Stimulated activated CD8-positive, alpha-beta memory T cell treated with anti-CD3 and anti-CD28 coated beads, Interleukin-2, amount 100 ng/mL, for 1 hour (primary cell): ENCODE measurements at places on chromosomes 1 and 21.
A peak's percentile ranks its signal among the peaks of the same experiment; 100 is the strongest.

DNA sequence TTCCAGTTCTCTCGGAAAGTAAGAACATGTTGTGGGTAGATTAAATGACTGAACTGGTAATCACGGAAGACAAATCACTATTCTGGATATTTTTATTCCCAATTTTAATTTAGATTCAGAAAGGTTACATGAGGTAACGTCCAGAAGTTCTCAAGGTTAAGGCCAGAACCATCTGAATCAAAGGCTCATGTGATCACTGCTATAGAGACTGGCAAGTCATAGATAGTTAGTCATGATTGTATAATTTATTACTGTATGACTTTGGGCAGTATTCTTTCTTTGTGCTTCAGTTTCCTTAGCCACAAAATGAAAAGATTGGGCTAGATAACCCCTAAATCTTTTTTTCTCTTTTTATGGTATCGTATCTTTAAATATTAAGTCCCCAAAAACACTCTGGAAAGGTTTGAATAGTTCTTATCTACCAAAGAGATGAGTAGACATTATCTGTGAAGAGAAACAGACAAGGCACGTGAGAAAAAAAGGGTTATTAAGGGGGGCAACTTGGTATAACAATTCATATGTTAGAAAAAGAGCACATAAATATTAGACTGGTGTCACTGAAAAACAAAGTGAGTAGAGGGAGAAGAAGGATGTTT is 241.0 kb downstream of the PTPRC start:
- DNase-seq, result no peak

GRCh38 chr21:34794686-34795085 is 125.9 kb downstream of the CLIC6 start:
- no peak for DNase-seq

- DNase-seq, result no peak
These were observed 646 bp downstream of the IER5 start for GRCh38 chr1:181089017-181089675.

DNA sequence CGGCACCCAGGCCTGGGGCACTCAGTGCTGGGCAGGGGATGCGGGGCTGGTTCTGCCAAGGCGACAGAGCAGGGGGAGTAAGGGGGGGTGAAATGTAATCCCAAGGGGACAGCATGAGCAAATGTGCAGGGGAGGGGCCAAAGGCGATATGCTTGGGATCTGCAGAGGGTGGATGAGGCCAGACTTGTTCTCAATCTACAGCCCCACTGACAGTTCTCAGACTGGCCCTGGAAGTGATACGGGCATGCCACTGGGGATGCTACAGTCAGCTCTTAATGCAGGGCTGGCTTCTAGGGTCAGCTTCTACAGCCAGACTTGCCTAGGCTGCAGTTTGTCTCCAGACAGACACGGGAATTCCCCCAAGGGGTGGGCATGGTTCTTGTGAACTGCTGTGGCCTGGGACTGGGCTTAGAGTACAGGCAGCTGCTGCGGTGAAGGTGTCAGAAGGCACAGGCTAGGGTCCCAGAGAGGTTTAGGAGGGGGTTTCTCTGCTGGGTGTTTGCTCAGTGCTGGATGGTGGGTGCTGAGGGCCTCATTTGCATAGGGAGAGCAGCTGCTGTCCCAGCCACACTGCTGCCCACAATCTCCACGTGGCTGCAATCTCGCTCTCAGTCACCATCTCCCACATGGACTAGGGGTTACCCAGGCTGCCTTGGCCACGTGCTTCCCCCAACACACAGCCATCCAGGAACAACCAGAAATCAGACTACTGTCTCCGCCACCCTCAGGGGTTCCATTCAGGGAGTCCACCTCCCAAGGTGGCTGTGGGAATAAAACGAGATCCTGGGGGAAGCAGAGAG is 190.1 kb downstream of the HIVEP3 start:
- peak; percentile 15 for DNase-seq

GRCh38 chr1:234481771-234482170 is 2.8 kb upstream of the TARBP1 start:
- DNase-seq, result no peak

GRCh38 chr1:65176056-65176450 is 28.1 kb downstream of the AK4 start:
- no peak for DNase-seq

- DNase-seq, result no peak
These were observed 4.5 kb downstream of the SYT6 start for GRCh38 chr1:114149211-114149610.

GRCh38 chr1:165174491-165174890 is 182.0 kb downstream of the LMX1A start:
- DNase-seq, result no peak

- no peak for DNase-seq
These were observed 10.9 kb upstream of the VAV3 start for GRCh38 chr1:107975851-107976250.

DNA sequence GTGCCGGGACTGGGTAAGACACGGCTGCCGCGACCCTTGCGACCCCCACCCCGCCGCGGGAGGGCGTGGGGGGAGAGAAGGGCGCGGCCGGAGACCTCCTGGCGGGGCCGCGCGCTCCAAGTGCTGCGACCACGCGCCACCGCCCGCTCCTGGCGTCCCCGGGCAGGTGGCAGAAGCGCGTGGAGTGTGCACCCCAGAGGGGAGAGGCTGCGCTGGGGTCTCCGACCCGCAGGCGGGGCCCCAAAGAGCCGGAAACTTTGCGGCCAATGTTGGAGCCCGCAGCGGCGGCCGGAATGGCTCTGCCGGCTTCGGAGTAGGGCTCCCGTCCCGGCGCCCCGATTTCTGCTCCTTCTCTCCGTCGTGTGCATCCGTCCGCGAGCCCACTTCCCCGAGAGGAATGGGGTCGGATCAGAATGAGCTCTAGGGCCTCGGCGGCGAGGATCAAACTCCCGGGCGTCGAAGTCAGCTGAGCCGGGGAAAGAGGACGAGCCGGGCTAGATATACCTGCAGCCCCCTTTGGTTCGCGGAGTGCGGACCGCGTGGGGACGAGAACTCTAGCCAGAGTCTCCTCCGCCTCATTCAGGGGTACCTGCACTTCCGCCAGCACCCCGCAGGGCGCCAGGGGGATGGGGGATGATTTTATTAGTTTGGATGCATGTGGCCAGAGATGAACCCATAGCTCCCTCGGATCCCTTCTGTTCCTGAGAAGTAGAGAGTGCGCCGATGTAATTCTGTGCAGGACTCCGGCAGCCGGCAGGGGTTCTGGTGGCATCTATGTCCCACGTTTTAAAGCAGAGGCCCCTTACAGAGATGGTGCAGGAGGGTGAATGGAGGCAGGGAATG is 751 bp downstream of the STUM start:
- no peak for DNase-seq

- DNase-seq, result no peak
These were observed 54.2 kb downstream of the PDE4B start for GRCh38 chr1:65846866-65847265.

- DNase-seq, result no peak
These were observed 242.0 kb downstream of the FOXD2 start for GRCh38 chr1:47679826-47680225.

GRCh38 chr1:201122321-201122957 is 4.5 kb downstream of the ASCL5 start:
- no peak for DNase-seq

- no peak for DNase-seq
These were observed 122.8 kb downstream of the CRB1 start for GRCh38 chr1:197390856-197391255.

- DNase-seq, result no peak
These were observed 1.9 kb downstream of the HDGF start for GRCh38 chr1:156749419-156750118.

DNA sequence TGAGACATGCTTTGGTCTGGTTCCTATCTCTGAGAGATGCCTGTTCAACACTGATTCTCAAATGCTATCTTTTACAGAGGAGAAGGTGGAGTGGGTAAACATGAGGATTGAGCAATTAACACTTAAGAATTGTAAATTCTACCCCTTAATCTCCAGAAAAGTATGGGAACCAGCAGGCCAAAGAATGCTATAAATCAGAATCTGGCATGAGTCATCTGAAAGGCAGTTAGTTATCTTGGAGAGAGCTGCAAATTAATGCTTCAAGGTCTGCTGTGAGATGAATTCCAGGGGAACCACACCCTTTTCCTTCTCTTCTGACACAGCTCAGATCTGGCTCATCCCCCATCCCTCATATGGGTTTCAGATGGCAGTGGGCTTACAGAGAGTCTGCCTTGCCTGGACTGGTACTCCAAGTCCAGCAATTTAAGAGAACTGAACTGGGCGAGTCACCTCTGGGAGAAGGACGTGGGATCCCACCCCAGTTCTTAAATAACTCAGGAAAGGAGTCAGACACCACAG is 5.2 kb downstream of the S100A10 start:
- no peak for DNase-seq

DNA sequence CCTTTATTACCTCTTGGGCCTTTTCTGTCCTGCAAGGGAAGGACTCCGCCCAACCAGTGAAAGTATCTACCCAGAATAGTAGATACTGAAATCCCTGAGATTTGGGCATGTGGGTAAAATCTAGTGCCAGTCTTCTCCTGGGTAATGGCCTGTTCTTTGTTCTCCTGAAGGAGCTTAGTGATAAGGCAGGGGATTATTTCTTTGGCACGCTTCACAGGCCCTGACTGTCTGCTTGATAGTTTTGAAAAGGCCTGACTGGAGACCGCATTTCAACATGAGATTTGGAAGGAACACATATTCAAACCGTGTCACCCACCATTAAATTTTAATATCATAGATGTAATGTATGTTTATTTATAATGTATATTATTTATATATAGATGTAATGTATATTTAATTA is 48.9 kb downstream of the RASAL2 start:
- DNase-seq, result no peak

DNA sequence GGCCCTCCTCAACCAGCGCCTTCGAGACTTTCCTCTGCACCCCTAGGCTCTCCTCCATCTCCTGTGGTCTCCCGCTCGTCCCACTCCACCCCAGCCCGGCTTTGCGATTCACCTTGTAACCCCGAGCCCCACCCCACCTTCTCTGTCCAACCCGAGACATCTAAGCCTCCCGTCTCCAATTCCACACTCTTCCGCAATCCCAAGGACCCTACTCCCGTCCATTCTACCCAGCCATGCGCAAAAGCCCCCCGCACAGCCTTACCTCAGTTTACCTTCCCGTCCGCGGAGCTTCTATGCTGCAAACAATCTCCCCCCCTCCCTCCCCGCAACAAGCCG is 174 bp downstream of the SH3BP5L start:
- no peak for DNase-seq

- no peak for DNase-seq
These were observed 9.6 kb upstream of the ADCY10 start for GRCh38 chr1:167923324-167924056.

DNA sequence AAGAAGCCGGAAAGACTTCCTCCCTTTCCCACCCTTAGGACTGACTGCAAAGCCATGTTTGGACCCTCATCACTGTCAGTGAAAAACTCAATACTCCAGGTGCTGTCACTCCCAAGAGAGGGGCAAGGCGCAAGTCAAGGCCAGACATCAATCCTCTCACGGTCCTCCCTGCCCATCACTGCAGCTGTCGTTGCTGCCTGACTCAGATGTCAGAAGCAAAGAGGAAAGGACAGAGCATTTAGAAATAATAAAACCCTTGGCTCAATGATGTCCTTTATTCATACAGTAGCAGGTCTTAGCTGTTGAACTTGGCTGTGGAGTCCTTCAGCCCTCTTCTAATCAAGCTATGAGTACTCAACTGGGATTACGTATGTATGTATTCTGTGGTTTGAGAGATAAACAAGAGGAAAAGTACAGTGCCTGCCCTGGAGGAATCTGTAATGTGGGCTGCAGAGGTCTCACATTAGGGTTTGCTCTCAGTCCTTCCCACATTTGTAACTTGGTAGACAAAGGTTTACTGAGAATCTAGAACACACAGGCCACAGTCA is 13.5 kb downstream of the SUSD4 start:
- DNase-seq, result no peak

DNA sequence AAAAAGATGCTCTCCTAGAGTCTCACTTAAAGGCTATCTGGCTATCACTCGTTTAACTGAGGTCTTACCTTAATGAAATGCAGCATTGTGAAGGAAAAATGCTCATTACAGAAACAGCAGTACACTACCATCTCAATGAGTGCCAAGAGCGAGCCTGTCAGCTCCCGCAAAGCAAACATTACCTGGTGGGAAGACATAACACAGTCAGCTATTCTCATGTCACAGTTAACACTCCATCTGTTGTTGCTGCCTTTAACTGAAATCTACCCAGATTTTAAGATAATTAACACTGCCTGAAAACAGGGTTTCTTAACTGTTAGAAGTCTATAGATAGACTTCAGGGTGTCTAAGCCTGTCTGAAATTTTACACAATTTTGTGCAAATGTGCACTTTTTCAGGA is 39.1 kb downstream of the PCSK9 start:
- no peak for DNase-seq

DNA sequence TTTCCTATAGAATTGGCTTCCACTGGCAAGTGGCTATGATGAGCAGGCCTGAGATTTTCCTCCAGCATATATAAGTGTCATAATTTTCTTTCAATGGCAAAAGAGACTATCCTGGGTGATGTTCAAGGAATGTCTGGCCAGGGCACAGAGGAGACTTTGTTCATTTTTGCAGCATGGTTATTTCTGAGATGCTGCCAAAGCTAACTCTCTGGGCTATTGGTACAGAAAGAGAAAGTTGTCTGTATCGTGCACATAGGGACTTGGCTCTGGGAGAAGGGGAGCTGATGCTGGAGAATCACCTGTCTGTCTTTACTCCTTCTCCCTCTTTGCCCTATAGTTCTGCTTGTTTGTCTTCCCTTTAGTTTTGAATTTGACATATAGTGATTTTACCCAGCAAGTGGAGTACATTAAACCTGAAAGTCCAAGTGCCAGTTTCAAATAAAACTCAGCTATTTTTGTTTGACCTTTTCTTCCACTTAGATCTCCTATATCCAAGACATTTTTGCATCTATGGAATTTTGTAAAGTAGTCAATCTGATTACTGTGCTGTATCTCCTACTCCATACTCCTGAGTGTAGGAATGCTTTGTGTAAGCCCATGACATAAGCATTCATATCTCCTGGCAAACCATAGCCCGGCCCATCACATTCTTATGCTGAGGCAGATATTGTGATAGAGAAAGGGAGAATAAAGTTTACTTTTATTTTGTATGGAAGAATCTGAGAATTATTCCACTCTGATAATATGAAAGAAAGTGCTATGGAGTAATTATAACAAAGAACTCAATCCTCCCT is 3.9 kb downstream of the FNDC7 start:
- no peak for DNase-seq

DNA sequence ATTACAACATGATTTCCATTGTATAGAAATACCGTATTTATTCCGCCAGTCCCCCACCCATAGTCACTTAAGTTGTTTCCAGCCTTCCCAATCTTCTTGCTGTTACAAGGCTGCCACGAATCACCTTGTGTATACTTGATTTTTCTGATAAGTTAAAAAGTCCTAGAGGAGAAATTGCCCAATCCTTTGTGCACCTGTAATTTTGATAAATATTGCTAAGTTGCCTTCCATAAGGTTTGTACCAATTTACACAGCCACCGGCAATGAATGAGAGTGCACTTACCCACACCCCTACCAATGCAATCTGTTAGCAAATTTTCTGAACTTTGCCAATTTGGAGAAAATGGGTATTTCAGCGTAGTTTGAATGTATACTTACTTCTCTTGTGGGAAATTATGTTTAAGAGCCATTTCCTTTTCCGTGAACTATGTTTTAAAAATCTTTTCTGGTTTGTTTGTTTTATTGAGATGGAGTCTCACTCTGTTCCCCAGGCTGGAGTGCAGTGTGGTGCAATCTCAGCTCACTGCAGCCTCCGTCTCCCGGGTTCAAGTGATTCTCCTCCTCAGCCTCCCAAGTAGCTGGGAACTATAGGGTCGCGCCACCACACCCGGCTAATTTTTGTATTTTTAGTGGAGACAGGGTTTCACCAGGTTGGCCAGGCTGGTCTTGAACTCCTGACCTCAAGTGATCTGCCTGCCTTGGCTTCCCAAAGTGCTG is 87.4 kb downstream of the DHRS3 start:
- no peak for DNase-seq

GRCh38 chr1:150548324-150548631 is 930 bp upstream of the ADAMTSL4 start:
- no peak for DNase-seq
